C1 segment of cervical spinal cord (tissue), 14 donors: ENCODE measurements at places on chromosomes 3 and 15.

- no peak for DNase-seq
Observed at GRCh38 chr3:160023476-160023875, 34.8 kb downstream of the IL12A start.

DNA sequence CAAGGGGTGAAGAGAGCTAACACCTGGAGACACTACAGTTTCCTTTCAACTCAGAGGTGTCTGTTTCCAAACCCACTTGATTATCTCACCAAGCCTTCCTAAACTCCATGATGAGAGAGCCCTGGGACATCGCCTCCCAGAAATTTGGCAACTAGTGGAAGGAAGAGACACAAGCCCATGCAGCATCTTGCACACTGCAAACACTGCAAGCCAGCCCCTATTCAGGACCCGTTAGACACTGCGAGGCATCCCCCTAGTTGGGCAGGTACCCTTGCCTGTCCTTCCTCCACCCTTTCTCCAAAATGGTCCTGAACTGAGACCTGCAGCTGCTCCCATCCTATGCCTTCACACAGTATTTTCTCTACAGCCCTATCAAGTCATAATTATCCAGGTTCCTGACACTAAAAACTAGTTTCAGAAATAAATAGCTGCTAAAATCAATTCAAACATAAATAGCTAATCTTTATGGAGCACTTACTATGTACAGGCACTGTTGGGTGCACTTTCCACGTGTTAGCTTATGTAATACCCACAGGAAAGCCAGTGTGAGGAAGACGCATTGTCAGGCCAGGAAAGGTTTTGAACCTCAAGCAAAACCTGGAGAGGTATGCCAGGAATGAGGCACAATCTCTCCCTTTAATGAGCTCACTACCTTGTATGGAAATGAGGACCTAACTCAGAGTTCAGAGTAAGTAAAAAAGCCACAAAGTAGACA lies 2.8 kb downstream of the MAGI1 start:
- no peak for DNase-seq

DNA sequence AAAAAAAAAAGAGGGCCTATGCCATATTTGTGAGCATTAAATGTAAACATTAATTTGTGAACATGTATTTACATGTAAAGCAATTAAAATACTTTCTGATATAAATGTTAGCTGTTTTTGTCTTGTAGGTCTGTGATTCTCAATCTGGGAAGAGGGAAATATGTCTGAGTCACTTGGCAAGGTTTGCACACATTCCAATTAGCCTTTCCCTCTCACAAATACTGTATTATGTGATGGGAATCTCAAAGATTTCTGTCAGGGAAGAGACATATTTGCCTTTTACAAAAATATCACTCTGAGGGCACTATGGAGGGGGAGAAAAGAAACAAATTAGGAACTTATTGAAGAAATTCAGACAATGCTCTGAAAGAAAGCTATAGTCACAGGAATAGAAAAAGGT lies 483.6 kb downstream of the GBE1 start:
- DNase-seq: no peak

DNA sequence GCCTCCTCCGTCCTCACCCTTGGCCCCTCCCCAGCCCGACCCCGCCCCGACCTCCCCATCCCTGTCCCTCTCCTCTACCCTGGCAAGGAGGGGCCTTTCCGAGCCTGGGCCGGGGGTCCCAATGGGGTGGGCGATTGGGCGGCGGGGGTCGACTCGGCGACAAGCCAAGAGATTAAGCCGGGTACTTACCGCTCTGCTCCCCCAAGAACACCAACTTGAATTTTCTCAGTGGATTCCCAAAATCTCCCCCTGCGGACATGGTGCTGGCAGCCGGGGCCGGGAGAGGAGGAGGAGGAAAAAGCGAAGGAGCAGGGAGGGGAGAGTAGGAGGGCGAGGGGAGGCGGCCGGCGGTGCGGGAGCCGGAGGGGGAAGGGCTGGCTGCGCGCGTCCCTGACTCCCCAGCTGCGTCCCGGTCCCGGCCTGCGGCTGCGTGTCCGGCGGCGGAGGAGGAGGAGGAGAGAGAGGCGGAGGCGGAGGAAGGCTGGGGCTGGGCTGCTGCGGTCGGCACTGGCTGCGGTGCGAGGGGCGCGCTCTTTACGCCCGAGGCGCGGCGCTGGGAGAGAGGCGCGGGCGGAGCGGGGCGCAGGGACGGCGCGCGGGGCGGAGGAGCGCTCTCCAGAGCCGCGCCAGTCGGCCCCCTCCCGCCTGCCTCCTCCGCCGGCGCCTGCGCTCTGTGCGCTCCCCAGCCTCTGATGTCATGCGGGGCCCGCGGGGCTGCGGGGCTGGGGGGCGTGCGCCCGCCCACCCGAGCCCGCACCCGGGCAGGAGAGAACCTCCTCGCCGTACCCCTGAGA lies at the start of gene RAB6B:
TSS of gene RAB6B (minus strand) at position 675 of the 794 bp plus-strand sequence. CDS start at position 259, 416 bp downstream.
- peak; percentile 64 for DNase-seq

GRCh38 chr3:6448011-6448410 lies 412.9 kb upstream of the GRM7 start:
- no peak for DNase-seq

DNA sequence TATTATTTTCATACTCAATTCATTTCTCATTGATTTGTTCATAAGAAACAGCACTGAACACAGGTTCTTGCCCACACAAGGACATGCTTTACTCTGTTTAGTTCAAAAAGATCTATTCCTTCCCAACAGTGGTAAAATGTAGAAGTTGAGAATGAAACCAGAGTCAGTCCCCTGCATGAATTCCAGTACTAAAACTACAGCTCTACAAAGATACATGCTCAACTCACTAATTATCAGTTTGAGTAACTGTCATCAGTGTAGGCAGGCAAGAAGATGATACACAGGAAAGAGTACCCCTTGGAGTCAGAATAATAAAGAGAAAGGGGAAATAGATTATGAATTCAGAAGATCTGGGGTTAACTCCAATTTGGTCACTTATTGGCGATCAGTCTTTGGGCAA lies 43.2 kb downstream of the NR2E3 start:
- no peak for DNase-seq

GRCh38 chr3:29141197-29141917 lies 139.5 kb upstream of the RBMS3 start:
- DNase-seq: no peak

DNA sequence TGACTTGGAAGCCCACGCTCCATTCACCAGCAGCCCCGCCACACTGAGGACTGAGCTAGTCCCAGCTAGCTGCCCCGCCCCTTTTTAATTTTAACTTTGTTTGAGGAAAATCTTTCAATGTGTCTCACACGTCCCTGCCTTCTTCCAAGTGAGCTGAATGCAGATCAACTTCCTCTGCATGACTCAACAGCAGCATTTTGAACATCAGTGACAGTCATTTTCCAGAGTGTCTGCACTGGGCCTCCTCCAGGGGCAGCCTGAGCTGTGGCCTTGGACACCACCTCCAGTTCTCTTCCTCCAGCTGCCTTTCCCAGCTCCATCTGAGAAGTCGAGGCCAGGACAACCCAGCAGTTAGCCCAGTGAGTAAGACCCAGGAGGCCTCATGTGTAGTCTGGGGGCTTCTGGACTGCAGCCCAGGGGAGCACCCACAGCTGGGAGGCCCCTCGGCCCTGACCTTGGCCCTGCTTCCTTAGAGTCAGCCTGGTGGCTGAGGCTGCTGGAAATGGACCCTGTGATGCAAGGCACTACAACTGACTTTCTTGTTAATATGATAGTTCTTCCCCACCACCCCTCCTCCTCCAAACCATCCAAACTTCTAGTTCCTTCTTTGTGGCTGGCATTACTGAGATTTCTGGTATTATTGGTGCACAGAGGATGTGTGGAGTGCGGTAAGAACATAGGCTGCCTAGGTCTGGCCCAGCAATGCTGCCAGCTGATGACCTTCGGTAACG lies 21.4 kb upstream of the ESYT3 start:
- DNase-seq: no peak
